ENCODE measurements at places on chromosomes 5 and 9.
A peak's percentile ranks its signal among the peaks of the same experiment; 100 is the strongest.

DNA sequence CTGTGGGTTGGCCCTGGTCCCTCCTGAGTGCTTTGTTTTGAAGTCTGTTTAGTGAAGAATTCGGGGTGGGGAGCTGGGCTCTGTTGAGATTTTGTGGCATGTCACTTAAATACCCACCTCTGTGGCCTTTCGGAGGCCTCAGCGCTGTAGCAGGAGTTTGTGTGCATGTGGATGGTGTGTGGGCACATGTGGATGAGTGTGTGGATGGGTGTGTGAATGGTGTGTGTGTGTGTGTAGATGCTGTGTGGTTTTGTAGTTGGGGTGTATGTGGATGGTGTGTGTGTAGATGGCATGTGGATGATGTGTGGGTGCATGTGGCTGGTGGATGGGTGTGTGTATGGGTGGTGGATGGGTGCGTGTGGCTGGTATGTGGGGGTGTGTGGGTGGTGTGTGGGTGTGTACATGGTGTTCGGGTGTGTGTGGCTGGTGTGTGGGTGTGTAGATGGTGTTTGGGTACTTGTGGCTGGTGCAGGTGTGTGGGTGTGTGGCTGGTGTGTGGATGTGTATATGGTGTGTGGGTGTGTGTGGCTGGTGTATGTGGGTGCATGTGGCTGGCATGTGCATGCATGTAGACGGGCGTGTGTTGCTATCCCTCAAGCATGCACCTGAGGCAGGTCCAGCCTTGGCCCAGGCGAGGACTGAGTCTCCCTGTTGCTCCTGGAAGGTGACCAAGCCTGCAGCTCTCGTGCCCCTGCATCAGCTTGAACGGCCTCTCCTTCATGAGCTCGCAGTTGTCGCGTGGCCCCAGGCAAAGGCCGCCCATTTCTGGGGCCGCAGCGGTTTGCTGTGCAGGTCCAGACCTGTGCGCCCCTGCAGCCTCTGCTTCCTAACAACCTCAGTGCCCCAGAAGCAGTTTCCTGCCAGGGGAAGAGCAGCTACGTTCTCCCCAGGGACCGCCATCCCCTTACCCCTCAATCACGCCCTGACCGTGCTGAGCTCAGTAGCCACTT is 54.0 kb upstream of the FCN2 start:
- DNase-seq: no peak

- DNase-seq: no peak
Observed at GRCh38 chr9:119956111-119956510, 586.9 kb upstream of the BRINP1 start.

- DNase-seq: no peak
Observed at GRCh38 chr5:41127967-41128690, 57.0 kb upstream of the MROH2B start.

- DNase-seq: no peak
Observed at GRCh38 chr9:35811381-35812024, 559 bp downstream of the SPAG8 start.

DNA sequence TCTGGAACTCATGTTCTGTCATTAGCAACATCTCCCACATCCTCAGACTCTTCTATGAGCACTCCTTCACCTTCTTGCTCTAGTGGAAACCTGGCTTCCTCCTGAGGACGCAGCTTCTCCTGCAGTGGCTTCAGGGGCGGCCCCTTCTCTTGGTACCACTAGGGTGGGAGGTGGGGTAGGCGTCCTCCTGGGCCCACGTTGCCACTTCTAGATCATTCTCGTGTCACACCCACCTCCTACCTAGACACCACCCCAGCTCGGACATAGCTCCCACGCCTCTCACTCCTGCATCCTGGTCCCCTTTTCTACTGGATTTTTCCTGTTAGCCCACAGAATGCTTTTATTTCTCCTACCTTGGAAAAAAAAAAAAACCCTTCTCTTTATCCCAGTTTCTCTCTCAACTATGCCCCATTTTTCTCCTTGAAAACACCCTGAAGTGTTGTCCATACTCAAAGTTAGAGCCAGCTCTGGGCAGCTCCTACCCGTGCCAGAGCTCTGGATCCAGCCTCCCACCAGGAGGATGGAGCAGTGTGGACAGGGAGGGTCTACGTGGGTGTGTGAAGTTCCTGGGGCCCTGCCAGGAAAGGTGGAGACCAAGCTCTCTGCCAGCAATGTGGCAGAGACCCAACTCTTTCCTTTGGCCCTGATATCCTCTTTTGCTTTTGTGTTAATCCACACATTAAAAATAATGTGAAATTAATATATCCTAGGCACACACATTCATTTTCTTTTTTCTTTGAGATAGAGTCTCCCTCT is 179.2 kb downstream of the HSPA4 start:
- DNase-seq: no peak

DNA sequence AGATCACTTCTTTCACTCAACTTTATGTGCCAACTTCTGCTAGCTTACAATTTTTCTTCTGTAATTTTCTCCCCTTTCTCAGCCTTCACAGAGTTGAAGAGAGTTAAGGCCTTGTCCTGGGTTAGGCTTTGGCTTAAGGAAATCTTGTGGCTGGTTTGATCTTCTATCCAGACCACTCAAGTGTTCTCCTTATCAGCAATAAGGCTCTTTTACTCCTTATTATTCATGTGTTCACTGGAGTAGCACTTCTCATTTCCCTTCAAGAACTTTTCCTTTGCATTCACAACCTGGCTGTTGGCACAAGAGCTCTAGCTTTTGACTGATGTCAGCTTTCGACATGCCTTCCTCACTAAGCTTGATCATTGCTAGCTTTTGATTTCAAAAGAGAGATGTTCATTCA is 86.9 kb upstream of the ALDH1B1 start:
- DNase-seq: no peak

GRCh38 chr5:34501016-34501415 is 155.1 kb upstream of the RAI14 start:
- DNase-seq: peak; percentile 38

DNA sequence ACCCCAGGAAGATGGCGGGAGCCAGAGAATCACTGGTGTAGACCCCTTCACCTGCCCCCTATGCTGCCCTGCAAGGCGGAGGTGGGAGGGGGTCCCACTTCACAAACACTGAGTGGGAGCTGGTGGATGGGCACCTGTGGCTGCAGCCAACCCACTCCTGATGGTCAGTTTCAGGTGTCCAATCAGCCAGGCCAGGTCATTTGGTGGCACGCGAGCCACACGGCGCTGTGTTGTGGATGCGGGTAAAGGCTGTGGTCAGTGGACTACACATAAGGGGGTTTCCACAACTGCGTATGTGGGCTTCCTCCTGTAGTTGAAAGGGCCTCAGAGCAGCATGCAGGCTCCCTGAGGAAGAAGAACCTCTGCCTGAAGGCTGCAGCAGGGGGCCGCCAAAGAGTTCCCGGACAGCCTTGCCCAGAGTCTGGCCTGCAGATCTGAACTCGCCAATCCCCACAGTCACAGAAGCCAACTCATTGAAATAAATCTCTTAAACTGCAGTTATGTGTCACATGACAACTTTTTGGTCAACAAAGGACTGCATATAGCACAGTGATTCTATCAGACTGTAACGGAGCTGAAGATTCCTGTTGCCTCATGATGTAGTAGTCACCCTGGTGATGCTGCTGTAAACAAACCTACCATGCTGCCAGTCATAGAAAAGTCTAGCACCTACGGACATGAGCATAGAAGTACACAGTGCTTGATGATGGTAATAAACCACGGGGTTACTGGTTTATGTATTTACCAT is 284.7 kb upstream of the IRX2 start:
- no peak for DNase-seq

- no peak for DNase-seq
Observed at GRCh38 chr5:168583742-168584482, 4.7 kb upstream of the PANK3 start.

DNA sequence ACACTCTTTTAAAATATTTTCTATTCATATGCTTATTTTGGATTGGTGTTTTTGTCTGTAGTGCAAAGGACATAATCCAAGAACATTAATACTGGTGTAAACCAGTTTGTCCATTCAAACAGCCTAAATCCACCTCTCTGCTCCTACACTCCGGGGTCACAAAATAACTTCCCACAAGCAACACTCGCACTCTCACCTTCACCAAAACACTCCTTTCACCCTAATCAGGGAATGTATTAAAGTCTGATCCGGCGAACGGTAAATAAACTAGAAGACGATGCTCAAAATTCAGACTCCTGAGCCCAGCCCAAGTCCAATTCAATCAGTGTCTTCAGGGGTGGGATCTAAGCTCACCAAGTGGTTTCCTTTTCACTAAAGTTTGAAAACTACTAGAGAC is 649 bp downstream of the AP3B1 start:
- DNase-seq: no peak

DNA sequence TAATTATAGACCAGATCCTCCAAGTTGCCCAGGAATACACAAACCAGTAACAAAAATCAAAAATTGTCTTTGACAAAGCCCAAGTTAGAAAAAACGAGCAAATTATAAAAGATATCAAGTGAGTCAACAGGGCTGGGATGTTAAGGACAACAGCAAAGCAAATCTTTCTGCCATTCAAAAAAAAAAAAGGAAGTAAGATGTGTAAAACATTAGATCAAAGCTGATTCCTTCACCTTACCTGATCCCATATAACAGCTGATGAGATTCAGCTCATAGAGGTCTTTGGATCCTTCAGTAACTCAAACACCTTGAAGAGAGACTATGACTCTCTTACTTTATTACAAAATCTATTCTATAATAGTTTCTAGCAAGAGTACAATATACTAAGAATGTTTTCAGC is 100.9 kb downstream of the STRBP start:
- DNase-seq: no peak

- DNase-seq: no peak
Observed at GRCh38 chr9:112520656-112521055, 34.0 kb downstream of the KIAA1958 start.
